ENCODE measurements at places on chromosomes 4 and X.
A peak's percentile ranks its signal among the peaks of the same experiment; 100 is the strongest.

DNA sequence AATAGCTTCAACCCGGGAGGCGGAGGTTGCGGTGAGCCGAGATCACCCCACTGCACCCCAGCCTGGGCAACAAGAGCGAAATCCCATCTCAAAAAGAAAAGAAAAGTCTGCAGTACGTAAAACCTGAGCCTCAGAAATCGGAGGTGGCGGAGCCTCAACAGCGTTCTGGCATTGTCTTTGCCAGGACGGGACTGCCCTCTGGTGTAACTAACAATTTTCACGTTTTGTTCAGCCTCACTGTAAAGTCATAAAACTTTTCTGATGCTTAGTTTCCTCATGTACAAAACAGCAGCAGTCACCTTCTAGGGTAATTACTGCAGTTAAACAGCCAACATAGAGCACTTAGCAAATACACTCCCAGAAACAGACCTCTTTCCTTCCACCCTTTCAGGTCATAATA, 121.7 kb downstream of the RBM47 start:
- DNase-seq, result no peak

DNA sequence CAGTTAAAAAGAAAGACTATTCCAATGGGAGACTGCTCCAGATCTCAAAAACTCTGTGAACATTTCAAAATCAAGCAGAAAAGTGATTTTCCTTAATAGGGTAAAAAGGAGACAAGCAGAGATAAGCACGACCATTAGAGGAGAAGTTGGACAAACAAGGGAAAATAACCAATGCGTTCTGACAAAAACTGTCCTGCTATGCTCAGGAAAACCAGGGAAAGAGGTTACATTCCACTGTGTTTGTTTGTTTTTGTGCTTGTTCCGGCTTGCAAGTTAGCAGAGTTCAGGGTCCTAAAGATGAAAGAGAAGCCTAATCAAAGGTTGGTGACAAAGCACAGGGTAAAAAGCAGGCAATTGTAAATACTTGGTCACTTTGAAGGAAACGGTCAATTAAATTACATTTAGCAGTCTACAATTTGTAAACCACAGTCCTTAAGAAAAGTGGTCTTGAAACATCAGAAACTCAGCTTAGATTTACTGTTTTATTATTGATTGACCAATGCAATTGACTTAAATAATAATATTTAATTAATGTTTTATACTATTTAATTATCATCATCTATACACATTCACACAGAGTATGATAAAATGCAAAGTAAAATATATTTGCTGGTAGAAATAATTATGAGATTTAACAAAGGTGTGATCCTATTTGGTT, 186.2 kb upstream of the CPXCR1 start:
- no peak for DNase-seq

DNA sequence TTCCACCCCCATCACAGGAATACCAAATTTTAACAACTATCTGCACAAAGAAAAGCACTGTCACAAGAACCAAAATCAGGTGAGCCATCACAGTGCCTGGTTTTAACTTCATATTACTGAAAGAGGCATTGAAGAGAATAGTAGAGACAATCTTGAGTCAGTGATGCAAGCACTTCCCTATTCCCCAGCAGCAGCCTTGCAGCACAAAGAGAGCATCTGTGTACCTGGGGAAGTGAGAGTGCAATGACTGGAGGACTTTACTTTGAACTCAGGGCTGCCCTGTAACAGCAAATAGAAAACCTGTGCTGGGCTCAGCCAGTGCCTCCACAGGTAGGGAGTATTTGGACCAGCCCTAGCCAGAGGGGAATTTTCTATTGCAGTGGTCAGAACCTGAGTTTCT, 361.8 kb downstream of the TEX13C start:
- no peak for DNase-seq

GRCh38 chr4:165398570-165398969, 19.8 kb downstream of the CPE start:
- DNase-seq, result no peak

DNA sequence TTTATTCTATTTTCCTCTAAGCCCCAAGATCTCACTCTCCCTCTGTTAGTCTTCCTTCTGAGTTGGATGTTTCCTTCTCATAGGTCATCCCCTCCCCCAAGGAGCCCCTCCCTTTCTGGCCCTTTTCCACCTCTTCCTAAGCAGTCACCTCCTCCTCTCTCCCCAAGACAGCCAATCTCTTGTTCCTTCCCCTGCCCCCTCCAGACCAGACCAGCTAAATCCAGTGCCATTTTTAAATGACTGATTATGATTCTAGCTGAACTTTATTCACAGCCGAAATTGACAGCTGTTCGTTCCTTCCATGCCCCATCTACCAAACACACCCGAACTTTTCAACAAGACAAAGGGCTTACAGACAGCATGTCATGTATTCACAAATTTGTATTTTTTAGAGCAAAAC, 1.9 kb downstream of the SPIN2A start:
- DNase-seq, result no peak

DNA sequence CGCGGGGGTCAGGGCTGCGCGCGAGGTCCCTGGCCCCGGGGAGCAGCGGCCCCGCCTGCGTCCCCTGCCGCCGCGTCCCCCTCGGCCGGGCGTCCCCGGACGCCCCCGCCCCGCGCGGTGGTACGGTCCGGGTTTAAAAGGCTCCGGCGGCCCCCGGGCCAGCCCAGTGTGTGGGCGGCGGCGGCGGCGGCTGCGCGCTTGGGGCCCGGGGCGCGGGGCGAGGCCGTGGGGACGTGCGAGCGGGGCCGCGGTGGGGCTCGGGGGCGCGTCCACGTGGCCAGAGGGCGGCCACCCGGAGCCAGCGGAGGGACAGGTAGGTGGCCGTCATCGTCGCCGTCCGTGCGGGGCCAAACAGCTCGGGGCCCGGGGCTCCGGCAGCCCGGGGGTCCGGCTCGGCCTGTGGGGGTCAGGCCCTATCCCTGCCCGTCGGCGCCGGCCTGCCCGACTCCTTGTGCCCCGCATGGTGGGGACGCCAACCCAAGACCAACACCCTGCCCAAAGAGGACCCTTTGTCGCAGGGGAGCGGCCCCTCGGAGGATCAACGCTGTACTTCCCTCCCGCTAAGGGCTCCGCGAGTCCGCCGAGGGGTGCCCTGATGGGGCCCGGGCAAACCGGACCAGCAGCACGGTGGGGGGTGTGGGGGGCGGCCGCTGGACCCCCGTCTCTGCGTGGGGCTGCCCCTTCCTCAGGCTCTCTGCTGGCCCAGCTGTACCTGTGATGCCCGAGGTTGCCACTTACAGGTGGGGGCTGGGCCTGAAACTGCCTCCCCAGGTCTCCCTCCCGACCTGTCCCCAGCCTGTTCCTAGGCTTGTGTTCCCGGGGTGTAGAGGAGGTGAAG, at the start of gene PLXNA3:
PLXNA3 (plus strand) TSS at position 166 of the 838 bp plus-strand sequence. CDS start 1,903 bp downstream, outside the sequence.
- DNase-seq, result peak; percentile 44

GRCh38 chr4:47071901-47072341, 40.6 kb downstream of the GABRB1 start:
- no peak for DNase-seq

GRCh38 chr4:126097155-126097799, 782.5 kb downstream of the FAT4 start:
- no peak for DNase-seq

GRCh38 chr4:19314116-19314515, 937.6 kb upstream of the SLIT2 start:
- DNase-seq, result no peak

- DNase-seq, result no peak
Measured at GRCh38 chr4:183876268-183876934, 28.7 kb upstream of the STOX2 start.

DNA sequence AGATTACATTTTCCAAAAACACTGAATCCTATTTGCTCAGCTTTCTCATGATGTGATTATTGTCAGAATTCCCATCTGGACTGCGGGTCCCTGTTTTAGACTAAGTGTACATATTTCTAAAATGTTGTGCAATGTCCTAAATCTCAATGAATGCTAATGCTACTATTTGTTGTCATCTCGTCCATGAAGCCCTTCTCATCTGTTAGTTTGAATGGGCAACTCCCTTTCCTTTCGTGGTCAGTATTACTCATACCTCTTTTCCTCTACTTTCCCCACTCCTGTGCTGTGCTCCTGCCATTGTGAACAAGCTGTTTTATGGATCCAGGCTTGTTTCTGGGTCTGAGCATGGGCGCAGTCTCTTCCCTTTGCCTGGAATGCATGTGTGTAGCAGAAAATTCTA, 91.0 kb downstream of the MID1 start:
- no peak for DNase-seq

- DNase-seq, result no peak
Measured at GRCh38 chr4:143391895-143392294, 55.2 kb downstream of the GAB1 start.

DNA sequence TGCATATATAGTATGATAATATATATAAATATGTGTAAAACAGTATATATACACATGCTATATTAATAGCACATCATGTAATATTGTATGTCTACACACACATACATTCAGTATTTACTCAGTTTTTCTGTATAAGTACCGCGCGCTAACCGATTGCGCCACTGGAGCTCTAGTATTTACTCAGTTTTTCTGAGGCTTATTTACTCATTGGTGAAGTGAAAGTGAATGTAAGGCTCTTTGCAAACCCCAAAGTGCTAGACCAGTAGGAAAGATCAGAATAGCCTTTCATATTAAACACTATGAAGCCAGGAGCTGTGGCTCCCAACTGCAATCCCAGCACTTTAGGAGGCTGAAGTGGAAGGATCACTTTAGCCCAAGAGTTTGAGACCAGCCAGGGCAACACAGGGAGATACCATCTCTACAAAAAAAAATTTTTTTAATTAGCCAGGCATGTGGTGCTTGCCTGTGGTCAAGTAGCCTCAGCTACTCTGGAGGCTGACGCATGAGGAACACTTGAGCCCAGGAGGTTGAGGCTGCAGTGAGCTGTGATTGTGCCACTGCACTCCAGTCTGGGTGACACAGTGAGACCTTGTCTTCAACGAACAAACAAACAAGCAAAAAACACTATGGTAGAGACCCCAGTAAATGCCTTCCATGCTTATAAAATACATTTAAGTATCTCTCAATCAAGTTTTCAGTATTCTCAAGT, 125.8 kb downstream of the KIT start:
- no peak for DNase-seq

GRCh38 chrX:34656842-34657725, at the start of gene TMEM47:
TMEM47 (minus strand) TSS chrX:34657285; CDS start chrX:34657029, 256 bp downstream.
- no peak for DNase-seq

DNA sequence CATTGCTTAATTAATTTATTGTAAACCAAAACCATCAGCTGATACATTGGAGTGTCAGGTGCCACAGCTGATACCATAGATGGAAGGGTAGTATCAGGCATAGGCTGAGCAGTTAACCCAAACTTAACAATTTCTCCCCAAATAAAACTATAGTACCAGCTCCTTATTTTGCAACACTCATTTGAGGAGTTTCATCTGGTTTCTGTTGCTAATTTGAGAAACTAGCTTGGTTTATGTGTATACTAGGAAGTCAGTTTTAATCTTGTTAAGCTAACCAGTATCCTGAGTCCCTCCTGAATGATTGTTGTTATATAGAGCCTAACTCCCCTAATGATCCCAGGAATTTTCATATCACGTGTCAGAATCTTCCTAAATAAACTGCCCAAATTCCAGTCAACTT, 12.7 kb downstream of the DCAF16 start:
- no peak for DNase-seq

DNA sequence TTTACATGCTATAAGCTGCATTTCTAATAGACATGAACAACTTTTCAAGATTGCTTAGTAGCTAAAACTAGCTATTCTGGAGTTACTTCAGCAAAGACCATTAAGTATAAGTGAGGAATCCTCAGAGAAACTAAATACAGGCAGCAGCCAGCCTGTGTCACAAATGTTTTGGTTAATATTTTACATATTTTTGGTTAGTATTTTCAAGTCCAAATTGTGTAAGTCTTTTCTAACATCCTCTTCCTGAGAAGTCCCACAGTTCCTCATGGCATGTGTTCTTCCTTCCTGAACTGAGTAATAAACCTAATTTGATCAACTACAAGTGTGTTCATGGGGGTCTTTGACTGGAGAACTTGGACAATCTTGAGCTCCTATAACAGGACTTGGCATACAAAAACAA, 42.4 kb upstream of the MCF2 start:
- no peak for DNase-seq

GRCh38 chr4:181890031-181890430, 353.2 kb upstream of the TENM3 start:
- DNase-seq, result no peak

GRCh38 chr4:10534820-10535219, 77.6 kb upstream of the ZNF518B start:
- no peak for DNase-seq

DNA sequence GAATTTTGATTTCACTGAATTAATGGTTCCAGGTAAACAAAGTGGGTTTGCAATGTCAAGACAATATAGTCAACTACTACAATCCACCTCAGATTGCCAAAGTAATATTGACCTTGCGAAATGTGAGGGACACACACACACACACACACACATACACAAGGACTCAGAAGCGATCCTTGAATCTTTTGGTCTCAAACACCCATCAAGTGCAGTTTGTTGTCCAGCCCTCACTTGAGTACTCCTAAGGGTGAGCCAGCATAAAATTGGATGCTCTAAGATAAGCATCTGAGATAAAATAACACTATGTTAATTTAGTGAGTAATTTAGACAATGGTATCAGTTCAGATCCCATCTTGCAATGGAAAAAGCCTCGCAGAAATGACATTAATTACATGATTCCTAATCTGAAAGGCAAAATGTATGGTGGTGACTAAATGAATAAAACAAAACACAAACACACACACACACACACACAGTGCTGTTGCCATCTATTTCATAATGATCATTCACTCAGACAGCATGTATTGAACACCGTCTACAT, 102.5 kb downstream of the RASL11B start:
- DNase-seq, result no peak

DNA sequence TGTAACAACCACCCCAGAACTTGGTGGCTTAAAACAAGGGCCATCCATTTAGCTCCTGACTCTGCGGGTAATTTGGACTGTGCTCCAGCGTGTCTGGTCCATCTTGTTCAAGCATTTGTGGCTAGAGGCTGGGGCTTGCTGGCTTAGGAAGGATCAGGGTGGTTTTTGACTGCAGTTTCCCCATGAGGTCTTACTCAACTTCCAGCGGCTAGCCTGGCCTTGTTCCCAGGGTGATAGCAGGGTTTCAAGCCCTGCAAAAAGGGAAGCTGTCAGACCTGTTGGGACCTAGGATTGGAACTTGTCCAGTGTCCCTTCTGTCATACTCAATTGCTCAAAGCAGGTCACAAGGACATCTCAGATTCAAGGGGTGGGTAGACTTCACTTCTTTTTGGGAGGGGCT, 205.9 kb downstream of the STIM2 start:
- DNase-seq, result no peak

GRCh38 chr4:52628543-52628942, 30.6 kb downstream of the USP46 start:
- DNase-seq, result no peak

DNA sequence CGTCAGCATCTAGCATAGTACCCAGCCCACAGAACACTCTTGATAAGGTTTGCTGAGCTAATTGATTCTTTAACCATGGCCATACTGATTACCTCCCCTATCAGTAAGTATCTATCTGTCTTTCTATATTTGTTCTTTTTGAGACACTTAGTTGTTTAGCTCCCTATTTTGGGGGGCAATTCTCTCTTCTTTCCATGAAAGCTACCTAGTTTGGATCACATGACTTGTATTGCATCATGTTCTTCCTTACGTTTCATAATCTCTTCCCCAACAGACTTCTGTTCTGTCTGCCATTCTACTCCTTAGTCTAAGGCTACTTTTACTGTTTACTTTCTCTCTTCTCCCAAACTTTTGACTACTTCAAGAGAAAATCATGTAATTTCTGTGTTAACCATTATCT, 39.0 kb downstream of the TBC1D19 start:
- no peak for DNase-seq

- no peak for DNase-seq
Measured at GRCh38 chr4:27429364-27429871, 568.8 kb downstream of the STIM2 start.

- no peak for DNase-seq
Measured at GRCh38 chr4:155234206-155234605, 25.8 kb downstream of the NPY2R start.

All from stimulated activated CD4-positive, alpha-beta T cell treated with anti-CD3 and anti-CD28 coated beads, Interleukin-15, amount 100 ng/mL, for 1 hour (primary cell).